NCI-H1694 (cell line): ENCODE measurements at places on chromosomes 3 and 15.

- DNase-seq, result no peak
Observed at GRCh38 chr3:65961733-65962132, 77.0 kb downstream of the MAGI1 start.

DNA sequence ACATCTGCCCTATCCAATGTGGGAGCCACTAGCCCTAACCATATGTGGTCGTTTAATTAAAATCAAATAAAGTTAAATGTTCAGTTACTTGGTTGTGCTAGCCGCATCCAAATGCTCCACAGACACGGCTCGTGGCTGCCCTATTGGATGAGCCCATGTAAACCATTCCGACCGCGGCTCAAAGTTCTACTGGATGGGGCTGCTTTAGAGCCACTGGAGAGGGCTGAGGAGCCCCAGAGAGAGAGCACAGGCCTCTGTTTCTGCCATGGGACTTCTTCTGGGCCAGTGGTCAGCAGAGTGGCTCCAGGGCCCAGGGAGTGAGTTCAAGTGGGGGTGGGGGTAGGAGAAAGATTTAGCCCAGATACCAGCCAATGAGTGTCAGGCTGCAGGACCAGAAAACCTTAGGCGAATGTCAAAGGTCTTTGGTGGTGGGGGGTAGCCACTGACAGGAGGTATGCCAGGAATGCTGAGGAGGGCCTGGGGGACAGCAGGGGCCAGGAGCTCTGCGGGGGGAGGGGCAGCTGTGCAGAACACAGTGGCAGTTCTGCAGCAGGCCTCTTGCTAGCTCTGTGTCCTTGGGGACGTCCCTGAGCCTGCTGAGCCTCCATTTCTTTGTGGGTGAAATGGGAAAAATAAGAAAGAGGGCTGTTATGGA lies 30.1 kb downstream of the SPSB4 start:
- no peak for DNase-seq

DNA sequence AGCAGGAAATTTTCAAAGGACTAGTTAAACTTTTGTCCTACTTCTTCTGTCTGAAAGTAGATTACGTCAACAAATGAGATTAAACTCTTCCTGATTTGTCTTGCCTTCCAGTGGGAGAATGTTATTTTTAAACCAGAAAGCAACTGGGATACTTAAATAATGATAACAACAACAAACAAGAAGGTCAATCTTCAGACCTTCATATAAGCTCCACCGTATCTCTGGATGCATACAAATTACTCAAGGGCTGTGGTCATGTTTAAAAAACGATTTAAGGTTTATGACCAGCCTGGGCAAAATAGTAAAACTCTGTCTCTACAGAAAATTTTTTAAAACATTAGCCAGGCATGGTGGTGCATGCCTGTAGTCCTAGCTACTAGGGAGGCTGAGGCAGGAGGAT lies 145.3 kb upstream of the NPHP3 start:
- no peak for DNase-seq

GRCh38 chr15:41970456-41970855 lies 1.9 kb downstream of the EHD4 start:
- DNase-seq, result no peak

- DNase-seq, result no peak
Observed at GRCh38 chr15:101059381-101060341, 140.5 kb downstream of the LRRK1 start.

DNA sequence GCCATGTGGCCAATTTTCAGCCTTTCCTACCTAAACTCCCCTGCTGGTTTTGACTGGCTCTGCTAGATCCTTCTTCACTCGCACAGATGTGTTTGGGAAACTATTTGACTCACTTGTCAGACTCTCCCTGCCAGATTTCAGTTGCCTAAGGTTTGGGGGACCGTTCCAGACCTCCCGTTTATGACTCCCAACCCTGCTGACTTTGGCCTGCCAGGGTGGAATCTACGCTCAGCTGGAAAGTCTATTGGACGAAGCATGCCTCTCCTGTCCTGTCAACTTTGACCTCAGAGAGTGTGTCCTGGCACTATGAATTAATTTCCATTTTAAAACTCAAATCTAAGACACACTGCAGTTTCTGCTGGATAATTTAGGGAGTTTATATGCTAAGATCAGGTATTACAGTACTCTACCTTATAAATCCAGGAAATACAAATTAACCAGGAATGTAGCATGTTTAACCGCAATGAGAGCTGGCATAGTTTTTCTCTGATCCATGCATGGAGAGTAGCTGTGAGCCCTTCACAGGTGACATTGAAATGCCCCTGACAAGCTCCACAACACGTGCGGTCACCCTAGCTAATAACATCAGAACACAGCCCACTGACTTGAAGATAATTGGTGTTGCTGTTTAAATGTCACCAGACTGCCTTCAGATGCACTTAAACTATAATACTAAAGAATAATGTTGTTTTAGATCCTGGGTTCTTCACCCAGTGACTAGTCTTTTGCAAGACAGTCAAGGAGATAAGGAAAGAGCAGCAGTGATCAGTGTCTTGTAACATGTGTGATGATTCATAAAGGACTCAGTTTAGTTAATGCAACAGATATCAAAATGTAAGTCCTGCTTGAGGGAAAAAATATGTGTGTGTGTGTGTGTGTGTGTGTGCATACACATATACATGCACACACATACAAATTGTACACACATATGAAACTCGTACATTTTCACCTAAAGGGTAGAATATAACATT lies 223.0 kb upstream of the MCTP2 start:
- DNase-seq, result no peak

DNA sequence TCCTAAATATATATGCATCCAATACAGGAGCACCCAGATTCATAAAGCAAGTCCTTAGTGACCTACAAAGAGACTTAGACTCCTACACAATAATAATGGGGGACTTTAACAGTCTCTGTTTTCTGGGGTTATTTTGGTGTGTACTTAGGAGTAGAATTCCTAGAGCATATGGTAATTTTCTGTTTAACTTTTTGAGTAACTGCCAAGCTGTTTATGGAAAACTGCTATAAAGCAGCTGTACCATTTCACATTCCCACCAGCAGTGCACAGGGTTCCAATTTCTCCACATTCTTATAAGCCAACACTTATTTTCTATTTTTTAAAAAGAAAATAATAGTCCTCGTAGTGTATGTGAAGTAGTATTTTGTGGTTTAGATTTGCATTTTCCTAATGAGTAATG lies 68.9 kb downstream of the DOCK3 start:
- DNase-seq, result no peak

DNA sequence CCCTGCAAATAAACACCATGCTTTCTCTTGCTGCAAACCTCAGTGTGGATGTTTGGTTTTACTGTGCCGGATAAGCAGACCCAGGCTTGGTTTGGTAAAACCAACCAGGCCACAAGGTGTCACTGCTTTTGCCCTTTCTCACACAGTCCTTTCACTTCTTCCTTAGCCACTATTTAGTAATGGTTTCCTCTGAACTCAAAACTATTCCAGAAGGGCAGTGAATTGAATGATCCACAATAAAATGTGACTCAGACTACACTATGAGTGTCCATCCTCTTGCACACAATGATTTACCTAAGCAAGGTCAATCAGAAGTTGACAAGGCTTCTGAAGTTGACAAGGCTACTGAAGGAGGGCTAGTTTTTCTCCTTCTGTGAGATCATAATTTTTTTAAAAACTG lies 552.4 kb upstream of the CCDC54 start:
- no peak for DNase-seq

GRCh38 chr3:128864351-128864811 lies 15.0 kb upstream of the ACAD9 start:
- DNase-seq, result no peak

GRCh38 chr3:170154569-170155143 lies 26.9 kb downstream of the PHC3 start:
- no peak for DNase-seq

DNA sequence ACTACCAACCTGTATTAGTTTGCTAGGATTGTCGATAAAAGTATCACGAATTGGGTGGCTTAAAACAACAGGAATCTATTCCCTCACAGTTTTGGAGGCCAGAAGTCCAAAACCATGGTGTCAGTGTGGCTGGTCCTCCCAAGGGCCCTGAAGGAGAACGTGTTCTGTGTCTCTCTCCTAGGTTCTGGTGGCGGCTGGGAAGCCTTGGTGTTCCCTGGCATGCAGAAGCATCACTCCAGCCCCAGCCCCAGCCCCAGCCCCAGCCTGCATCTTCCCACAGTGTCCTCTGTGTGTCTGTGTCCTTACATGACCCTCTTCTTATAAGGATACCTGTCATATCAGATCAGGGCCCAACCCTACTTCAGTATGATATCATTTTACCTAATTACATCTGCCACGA lies 272.5 kb upstream of the LYSMD4 start:
- DNase-seq, result no peak

- no peak for DNase-seq
Observed at GRCh38 chr3:65493371-65493882, 545.3 kb downstream of the MAGI1 start.

DNA sequence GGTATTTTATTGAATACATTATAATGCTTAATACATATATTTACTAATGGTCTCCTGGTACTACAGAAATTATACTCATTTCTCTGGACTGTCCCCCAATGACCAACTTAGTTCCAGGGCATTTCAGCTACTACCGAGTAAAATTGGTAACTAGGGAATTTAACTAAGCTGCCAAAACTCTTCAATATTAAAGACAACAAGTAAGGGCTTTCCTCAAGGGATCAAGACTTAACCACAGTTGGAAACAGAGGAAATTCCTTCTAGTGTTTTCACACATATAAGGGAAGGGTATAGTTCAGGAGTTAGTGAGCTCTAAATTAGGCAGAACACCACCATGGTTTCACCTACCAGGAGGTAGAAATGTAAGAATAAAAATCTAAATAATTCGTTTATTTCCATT lies 357.4 kb downstream of the TBL1XR1 start:
- DNase-seq, result no peak

DNA sequence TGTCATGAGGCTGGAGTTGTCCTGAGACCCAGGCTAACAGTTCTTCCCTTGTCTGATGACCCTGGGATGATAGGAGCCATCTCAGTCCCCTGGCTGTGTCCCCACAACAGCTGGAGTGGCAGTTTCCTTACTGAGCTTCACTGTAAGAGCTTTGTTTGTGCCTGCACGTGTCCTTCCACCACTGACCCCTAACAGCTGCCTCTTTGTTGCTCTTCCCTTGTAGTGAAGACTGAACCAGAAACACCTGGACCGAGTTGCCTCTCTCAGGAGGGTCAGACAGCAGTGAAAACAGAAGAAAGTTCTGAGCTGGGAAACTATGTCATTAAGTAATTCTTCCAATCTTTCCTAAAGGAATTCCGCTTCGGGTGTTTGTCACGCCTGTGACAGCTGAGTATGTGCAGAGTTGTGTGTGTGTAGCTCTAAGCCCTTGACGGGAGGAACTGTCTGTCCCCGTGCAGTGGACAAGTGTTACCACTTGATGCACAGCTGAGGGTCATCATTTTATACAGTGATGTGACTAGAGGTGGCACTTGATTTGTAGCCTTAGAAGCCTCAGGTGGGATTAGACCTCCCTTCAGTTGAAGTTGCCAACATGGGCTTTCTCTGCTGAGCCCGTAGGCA lies 25.0 kb downstream of the MAP6D1 start:
- no peak for DNase-seq

GRCh38 chr3:196666001-196666867 lies 26.7 kb downstream of the NRROS start:
- peak; percentile 96 for DNase-seq

DNA sequence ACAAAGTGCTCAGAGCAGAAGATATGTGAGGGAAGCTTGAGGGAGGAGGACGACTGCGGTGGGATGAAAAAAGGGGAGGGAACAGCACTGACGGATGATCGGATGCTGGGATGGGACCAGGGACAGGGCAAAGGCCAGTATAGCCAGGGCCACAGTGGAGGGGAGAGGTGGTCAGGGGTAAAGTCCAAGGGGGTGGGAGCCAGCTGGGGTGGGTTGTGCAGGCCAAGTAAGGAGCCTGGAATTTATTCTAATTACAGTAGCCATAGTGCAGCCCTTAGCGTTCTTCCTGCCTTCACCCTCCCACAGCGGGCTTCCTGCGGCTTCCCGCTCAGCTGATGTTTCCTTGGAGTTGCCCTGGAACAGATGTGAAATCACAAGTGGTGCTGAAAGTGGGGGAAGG lies 7.6 kb upstream of the APEH start:
- no peak for DNase-seq

DNA sequence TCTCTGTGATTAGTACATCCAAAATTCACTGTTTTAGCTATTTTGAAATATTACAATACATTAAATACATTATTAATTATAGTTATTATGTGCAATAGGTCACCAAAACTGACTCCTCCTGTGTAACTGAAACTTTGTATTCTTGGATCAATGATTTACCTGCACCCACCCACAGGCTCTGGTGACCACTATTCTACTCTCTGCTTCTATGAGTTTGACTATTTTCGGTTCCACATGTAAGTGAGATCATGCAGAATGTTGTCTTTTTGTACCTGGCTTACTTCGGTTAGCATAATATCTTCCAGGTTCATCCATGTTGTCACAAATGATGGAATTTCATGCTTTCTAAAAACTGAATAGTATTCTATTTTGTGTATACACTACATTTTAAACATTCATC lies 43.8 kb downstream of the SLC2A2 start:
- DNase-seq, result no peak

GRCh38 chr3:133838296-133838789 lies 32.7 kb downstream of the SRPRB start:
- DNase-seq, result no peak

GRCh38 chr3:190266913-190267290 lies 55.3 kb downstream of the CLDN1 start:
- no peak for DNase-seq

DNA sequence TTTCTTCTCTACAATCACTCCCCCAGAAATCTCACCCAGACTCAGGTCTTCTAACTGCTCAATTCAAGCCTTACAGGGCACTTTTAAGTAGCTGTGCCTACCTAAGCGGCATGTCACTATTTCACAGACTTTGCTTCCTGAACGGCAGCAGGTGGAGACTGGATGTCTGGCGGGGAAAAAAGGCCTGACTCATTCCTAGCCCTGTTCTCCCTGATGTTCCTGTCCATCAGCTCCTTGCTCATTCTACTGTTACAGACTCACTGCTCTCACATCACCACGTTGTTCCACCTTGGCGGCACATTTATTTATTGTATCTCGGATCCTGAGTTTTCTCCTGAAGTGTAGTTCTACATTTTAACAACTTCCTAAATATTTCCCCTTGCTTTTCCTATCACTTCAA lies 52.6 kb upstream of the ATP11B start:
- DNase-seq, result no peak

DNA sequence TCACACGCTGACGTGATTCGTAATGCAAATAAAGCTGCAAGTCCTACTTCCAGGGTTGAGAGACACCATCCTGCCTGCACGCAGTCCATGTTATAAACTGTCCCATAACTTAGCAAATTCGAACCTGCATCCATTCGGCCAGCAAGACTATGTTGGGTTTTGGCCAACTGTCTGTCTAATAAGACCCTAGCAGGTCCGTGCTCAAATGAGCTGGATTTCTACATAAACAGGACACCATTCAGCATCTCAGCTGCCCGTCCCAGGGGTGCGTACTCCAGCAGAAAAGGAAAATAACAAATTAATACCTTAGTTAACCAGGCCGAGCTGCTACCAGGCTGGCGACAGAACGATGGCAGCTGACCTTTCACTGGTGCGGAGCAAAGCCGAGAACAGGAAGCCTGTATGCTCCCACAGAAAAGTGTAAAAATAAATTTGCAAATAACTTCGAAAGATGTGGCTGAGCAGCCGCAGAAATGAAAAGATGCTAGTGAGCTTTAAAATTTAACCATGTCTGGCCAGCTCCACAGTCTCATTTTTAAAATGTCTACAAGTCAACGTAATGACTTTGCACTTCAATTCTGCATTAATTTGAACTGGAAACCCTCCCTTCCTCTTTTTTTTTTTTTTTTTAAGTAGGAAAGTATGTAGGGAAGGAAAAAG lies 97.1 kb upstream of the SNRPA1 start:
- no peak for DNase-seq

- DNase-seq, result no peak
Observed at GRCh38 chr3:46429671-46430070, 22.6 kb downstream of the CCRL2 start.
